Effector CD8-positive, alpha-beta T cell (primary cell): ENCODE measurements at places on chromosomes 2 and 18.

DNA sequence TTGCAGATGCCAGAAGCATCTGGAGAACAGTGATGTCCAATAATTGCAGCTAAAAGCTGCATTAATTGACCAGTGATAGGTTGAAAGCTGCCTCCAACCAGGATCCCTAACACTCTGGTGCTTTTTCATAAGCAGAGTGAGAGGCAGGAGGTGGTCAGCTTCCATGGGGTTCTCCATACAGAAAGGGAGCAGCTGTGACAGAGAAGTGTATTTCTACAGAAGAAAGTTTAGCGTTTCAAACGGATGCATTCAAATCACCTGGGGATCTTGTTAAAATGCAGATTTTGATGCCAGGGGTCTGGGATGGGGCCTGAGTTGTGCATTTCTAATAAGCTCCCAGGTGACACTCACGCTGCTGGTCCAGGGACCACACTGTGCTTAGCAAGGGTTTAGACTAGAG is 216.5 kb upstream of the NRP2 start:
- no peak for DNase-seq

DNA sequence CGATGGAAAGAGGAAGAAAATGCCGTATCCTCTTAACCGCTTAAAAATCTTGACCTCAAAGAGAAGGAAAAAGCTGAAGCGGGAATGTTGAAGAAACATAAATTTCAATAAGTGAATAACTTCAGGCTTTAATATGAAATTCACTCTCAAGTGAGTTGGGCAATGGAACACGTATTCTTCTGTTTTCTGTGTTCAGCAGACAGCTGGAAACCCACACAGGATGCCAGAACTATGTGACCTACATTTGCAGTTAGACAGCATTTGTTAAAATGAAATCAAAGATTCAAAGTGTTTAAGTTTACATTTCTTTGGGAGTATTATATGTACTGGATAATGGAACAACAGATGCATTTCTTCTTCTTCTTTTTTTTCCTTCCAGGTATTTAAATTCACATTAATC is 80.5 kb upstream of the SPATS2L start:
- no peak for DNase-seq

GRCh38 chr2:176084611-176085119 is 903 bp upstream of the EVX2 start:
- no peak for DNase-seq

- no peak for DNase-seq
Measured at GRCh38 chr2:217379807-217380206, 519.9 kb upstream of the TNP1 start.

DNA sequence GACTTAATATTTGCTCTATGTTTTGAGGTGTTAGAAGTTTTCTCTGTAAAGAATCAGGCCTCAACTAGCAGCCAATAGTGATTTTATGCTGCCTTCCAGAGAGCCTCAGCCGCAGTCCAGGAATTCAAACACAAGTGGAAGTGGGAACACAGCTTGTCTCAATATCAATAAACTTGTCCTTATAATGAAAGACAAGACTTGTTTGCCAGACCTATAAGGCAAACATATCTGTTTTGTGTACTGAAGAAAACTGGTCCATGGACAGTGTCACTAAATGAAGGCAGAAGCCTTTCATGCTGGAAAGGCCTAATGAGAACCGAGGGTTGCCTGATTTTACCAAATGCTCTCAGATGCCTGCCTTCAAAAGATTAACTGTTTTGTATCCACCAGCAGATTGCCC is 182.2 kb downstream of the EPHA4 start:
- no peak for DNase-seq

DNA sequence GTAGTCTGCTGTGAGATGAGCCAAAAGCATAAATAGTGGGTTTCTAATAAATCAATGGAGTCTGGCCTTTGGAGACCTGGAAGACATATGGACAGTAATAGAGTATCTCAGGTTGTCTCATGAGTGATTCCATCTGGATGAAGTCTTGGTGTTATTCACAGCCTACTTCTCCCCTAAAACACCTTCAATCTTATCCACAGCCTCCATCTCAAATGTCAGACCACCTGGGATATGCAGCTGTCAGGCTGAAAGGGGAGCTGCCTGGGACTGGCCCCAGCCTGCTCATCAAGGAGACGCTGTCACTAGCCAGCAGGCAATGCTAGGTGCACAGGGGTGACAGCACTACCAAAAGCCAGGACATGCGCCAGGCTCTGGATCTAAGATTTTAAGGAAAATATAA is 684.0 kb upstream of the ZEB2 start:
- no peak for DNase-seq

- DNase-seq = no peak
Measured at GRCh38 chr2:66526180-66526579, 91.3 kb downstream of the MEIS1 start.
